A549 treated with Mapracorat at 1 μM for 4 hours (cell line): ENCODE measurements at places on chromosomes 7 and 10. TPM values are rescaled to one million over a fixed set of nuclear protein-coding genes. Genes with fewer than 3 reads are reported as not detected.

JCAD gene
- 15.2 to 18.6 TPM (median 17.3 TPM) in 5 replicates for total RNA-seq

HYAL4 gene
- total RNA-seq: 0.08 TPM in 1 of 5 replicates, not detected in the others

GJD4 gene
- 0.08 to 0.10 TPM in 2 of 5 replicates, not detected in the others for total RNA-seq

ELFN1 gene
- 0.23 to 0.49 TPM (median 0.30 TPM) in 5 replicates for total RNA-seq

MPP7 gene
- total RNA-seq: 0.06 to 0.29 TPM (median 0.23 TPM) in 5 replicates

ZNF804B gene
- total RNA-seq: not detected in 5 replicates
